ENCODE measurements at places on chromosomes 4 and X.

- no peak for DNase-seq
Measured at GRCh38 chr4:70660106-70660505, 6.2 kb downstream of the JCHAIN start.

- DNase-seq, result no peak
Measured at GRCh38 chrX:125622899-125623298, 303.2 kb downstream of the TEX13C start.

GRCh38 chr4:131764730-131765129 lies 1384.4 kb upstream of the PCDH10 start:
- DNase-seq, result no peak

GRCh38 chr4:185904381-185904780 lies 92.4 kb upstream of the SORBS2 start:
- no peak for DNase-seq

DNA sequence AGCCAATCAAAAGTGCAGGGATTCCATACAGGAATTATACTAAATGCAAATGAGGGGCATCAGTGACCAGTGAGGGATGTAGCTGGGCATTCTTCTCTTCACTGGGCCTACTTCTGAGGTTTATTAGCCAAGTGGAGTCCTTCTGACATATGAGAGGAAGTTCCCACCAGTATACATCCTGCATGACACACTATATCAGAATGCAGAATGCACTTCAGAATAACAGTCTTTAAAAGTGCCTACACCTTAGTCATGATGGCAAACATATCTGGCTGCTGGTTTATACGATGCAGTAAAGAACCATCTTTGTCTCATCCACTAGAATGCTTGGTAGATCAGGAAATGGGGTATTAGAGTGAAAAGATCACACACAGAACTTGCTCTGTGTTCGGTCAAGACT lies 180.3 kb upstream of the PPARGC1A start:
- DNase-seq, result no peak

DNA sequence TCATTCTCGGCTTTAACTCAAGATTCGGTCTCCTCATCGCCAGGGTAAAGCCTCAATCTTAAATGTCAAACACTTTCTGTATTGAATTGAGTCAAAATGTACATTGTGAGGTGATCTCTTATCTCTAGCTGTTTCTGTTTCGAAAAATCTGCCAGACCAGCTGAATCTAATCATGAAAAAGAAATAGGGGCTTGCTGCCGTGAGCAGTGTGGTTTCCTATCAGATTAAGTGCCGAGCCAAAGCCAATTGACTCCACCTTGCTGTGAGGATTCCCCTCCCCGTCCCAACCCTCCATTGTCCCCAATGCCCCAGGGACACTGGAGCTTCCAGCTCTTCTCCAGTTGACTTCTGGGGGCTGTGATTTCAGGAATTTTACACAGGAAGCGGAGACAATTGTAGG lies 12.5 kb upstream of the CRLF2 start:
- DNase-seq, result no peak

- DNase-seq, result no peak
Measured at GRCh38 chrX:153829799-153830639, at the start of gene PDZD4. Gene PDZD4 (minus strand): TSS chrX:153830544. CDS start chrX:153830298, 246 bp downstream.

Data from stimulated activated CD8-positive, alpha-beta memory T cell treated with anti-CD3 and anti-CD28 coated beads, Interleukin-15, amount 100 ng/mL, for 24 hours (primary cell).